ENCODE measurements at places on chromosomes 1 and 21.

DNA sequence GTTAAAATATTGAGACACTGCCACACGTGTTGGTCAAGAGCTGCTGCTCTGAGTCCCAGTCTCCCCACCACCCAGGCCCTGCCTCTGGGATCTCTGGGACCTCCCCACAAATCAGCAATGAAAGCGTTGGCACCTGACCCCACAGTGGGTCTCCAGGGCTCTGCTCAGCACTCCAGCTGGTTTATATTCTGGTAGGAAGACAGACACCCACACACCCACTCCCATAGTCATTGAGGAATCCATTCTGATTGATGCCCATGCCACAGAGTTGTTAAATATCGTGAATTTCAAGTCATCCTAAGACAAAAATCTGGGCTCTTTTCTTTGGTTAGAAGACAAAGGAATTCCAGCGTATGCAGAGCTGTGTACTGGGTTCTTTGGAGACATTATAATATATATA lies 91.6 kb downstream of the KIF26B start:
- no peak for DNase-seq

GRCh38 chr1:116038679-116039078 lies 62.4 kb downstream of the SLC22A15 start:
- DNase-seq, result no peak

DNA sequence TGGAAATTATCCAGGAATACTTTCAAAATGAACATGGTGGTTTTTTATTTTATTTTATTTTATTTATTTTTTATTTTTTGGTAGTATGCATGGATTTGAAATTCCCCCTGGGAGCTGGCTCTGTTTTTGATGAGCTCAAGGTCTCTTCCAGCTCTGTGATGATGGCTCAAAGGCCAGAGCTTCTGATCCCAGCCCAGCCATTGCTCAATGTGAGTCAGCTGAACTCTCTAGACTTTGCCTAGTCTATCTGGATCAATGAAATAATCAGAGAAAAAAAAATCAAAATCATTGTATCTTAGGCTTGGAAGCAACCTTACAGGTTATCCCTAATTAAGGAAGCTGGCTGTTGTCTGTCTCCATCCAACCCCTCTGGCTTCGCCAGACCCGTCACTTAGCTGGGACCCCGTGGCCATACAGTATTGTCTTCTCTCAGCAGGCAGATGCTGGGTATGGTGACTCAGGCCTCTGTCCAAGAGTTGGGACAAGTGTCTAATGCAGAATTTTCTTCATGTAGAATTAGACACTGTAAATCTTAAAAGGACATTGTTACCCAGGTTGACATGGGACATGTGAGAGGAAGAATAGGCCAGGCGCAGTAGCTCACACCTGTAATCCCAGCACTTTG lies 90.2 kb upstream of the LPGAT1 start:
- no peak for DNase-seq

DNA sequence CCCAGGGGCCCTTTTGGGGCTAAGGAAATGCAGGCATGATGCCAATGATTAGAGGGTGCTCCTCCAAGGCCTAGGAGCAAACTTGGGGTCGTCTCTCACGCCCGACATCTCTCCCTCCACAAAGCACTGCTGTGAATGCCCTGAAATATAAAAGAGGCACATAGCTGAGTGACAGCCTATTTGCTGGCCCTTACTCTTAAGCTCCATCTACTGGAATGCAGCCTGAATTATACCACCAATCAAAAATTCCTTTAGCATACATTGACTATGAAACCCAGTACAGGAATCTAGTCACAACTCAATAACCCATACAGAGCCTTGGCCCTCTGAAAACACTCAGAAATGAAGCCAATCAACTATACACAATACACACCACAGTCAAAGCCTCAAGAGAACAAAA lies 105.5 kb downstream of the LRIG2 start:
- DNase-seq, result no peak

- DNase-seq, result no peak
Observed at GRCh38 chr1:115092175-115092574, 2.9 kb upstream of the TSPAN2 start.

DNA sequence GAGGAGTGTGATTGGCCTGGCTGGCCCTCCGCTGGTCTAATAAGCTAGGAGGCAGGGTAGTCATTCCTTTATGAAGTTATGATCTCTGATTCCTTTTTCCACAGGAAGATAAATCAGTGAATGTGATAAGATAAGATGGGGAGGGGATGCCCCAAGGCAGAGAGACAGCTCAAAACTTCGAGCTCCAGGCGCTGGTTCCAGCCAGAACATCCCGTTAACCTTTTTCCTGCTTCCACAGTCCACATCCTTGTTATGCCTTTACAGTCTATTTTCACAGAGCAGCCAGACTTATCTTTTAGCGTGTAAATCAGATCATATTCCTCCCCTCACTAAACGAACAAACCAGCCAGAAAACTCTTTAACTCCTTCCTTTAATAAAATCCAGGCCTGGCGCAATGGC lies 38.5 kb upstream of the BMP8B start:
- DNase-seq, result no peak

GRCh38 chr1:233394860-233395717 lies 67.6 kb downstream of the MAP3K21 start:
- DNase-seq, result no peak

GRCh38 chr1:15364740-15365139 lies 44.9 kb upstream of the EFHD2 start:
- no peak for DNase-seq

DNA sequence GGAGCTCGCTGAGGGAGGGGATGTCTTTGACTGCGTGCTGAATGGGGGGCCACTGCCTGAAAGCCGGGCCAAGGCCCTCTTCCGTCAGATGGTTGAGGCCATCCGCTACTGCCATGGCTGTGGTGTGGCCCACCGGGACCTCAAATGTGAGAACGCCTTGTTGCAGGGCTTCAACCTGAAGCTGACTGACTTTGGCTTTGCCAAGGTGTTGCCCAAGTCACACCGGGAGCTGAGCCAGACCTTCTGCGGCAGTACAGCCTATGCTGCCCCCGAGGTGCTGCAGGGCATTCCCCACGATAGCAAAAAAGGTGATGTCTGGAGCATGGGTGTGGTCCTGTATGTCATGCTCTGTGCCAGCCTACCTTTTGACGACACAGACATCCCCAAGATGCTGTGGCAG lies 1.4 kb downstream of the TSSK3 start:
- DNase-seq, result no peak

DNA sequence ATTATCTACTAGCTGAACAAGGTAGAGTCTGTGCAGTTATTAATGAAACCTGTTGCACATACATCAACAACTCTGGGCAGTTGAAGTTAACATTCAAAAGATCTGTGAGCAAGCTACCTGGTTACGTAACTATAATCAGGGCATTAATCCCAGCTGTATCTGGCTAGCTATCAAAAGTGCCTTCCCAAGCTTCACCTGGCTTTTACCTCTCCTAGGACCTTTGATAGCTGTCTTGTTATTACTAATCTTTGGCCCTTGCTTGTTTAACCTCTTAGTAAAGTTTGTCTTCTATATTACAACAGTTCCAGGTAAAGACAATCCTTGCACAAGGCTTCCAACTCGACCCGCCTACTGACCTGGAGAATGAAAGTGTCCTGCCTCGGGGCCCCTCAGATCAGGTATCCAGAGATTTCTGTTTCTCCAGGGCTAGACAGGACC lies 29.6 kb upstream of the SLC6A9 start:
- no peak for DNase-seq

DNA sequence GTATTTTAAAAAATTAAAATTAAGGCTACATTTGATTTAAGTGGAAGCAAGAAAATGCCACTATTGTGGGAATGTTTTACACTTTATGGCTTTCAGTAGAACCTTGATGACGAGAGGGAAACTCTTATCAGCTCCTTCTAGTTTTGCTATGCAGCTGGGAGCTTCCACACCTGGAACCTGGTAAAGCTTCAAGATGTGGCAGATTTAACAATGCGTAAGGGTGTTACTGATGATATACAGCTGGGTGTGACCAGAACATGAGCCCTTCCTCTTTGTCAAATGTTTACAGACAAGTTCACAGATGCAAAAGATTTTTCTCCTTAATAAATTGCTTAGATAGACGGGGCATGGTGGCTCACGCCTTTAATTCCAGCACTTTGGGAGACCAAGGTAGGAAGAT lies 20.3 kb downstream of the TTC13 start:
- DNase-seq, result no peak

DNA sequence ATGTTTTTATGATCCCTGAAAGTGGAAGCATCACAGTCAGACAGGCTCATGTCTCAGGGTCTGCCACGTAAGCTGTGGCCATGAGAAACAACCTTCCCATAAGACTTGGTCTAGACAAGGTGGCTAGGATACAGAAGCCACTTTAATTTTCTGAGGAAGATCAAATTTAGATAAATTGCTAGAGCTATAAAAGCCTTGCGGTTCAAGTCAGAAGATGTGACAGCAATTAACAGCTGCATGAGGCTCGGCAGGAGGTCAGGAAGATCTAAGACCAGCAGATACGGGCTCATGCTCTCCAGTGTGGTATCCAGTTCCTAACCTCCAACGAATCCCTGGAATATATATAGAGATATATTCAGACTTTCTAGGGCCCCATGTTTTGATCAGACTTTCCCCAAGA lies 577.1 kb downstream of the PLPP3 start:
- no peak for DNase-seq

GRCh38 chr21:42777064-42777756 lies 102.1 kb downstream of the WDR4 start:
- DNase-seq, result no peak

- no peak for DNase-seq
Observed at GRCh38 chr1:107740579-107740978, 224.4 kb downstream of the VAV3 start.

DNA sequence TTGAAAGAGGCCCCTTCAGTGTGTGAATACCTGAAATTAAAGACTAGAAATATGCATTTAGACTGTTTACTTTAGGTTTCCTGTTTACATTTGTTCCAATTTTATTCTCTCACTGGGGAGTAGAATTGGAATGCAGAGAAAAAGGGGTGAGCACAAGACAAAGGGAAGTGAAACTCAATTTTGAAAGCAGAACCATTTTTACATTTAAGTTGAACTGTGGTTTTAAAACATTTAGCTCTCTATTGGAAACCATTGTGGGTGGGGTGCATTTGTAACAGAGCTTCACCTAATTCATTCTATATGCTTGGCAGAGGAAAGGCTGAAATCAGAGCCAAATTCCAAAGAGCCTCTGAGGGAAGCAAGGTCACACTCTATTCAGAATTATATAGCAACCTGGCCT lies 235.3 kb upstream of the C1orf105 start:
- DNase-seq, result no peak

GRCh38 chr1:48245106-48245505 lies 22.6 kb downstream of the SLC5A9 start:
- DNase-seq, result no peak

GRCh38 chr21:42496839-42497202 lies 797 bp upstream of the RSPH1 start:
- peak; percentile 57 for DNase-seq

- DNase-seq, result no peak
Observed at GRCh38 chr1:23515905-23516304, 15.1 kb downstream of the E2F2 start.

DNA sequence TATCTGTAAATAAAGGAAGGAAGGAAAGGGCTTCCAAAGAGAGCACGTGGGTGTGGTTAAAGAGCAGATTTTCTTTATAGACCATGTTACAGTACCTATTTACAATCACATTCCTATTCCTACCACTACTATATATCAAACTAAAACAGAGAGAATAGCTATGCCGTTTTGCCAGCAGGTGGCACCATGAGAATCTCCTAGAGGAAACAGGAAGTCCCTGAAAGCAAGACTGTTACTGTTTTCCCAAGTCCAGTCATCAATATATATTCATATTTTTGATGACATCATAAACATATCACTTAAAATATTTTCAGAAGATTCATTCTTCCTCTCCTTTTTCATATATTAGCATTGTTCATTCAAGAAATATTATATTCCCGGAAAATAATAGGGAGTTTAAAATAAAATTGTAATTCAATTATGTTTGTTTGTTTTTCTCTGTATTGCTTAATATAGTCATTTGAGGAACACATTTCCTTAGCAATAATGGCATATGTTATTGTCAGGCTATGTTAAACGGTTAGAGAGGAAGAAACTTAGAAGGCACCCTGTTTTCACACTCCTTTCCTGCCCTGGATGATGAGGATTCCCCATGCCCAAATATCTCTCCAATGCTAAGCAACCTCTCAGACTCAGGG lies 6.6 kb downstream of the CCDC190 start:
- peak; percentile 48 for DNase-seq

- DNase-seq, result peak; percentile 77
Observed at GRCh38 chr1:34984793-34985608, at the start of gene TMEM35B. TSS of gene TMEM35B (minus strand) at chr1:34985347. CDS start at chr1:34985305, 42 bp downstream.

GRCh38 chr21:27425172-27425571 lies 458.3 kb upstream of the ADAMTS5 start:
- no peak for DNase-seq

- DNase-seq, result no peak
Observed at GRCh38 chr1:232386721-232387510, 243.0 kb downstream of the SIPA1L2 start.

GRCh38 chr1:32454726-32455125 lies 10.1 kb upstream of the ZBTB8B start:
- no peak for DNase-seq

DNA sequence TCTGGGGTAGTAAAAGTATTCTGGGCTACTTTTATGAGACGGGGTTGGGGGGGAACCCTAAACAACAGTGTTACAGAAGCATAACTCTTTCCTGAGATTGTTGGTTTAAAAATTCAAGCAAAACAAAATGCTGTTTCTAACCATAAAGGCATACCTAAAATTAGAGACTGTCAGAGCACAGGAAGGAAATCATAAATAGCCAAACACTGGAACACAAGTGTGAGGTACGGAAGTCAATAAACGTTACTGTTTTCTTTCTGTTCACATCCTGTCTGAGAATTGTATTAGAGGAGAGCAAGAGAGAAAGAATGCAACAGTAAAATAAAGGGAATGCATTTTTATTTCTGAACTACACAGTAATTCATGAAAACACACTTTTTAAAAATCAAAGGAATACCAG lies 42.8 kb upstream of the IL12RB2 start:
- DNase-seq, result no peak

GRCh38 chr1:219650880-219651279 lies 38.0 kb upstream of the ZC3H11B start:
- no peak for DNase-seq

DNA sequence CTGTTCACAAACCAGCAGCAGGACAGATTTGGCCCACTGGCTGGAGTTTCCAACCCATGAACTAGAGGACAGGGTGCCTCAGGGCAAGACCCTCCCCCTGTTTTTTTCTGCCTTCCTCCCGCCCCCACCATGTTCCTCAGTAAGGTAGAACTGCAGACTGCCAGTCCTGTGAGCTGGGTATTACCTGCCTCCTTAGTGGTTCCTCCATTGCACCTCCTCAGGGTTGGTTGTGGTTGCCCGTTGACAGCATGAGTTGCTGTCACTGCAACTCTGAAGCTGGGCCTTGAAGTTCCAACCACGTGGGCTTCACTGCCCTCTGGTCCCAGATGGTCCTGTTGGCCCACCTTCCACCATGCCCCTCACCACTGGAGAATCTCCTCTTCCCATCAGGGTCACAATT lies 28.8 kb downstream of the TENT5C start:
- DNase-seq, result no peak

GRCh38 chr1:42817440-42817767 lies 207 bp upstream of the SVBP start:
- DNase-seq, result no peak

- DNase-seq, result no peak
Observed at GRCh38 chr1:172658871-172659453, at the start of gene FASLG. TSS of gene FASLG (plus strand) at chr1:172659103. CDS start at chr1:172659202, 99 bp downstream.

- DNase-seq, result no peak
Observed at GRCh38 chr21:16797540-16797939, 715.3 kb upstream of the CXADR start.
